Neural progenitor cell (in vitro differentiated cells): ENCODE measurements at places on chromosomes 13 and 19.

- DNase-seq, result no peak
- no peaks in the 10 kb centered on the region for H3K4me1 ChIP-seq
- no peak overlapping the region for H3K4me3 ChIP-seq
- H3K36me3 ChIP-seq, result no peaks in the 10 kb centered on the region
These were observed 24.2 kb downstream of the SIAH3 start for GRCh38 chr13:45827318-45827717.

DNA sequence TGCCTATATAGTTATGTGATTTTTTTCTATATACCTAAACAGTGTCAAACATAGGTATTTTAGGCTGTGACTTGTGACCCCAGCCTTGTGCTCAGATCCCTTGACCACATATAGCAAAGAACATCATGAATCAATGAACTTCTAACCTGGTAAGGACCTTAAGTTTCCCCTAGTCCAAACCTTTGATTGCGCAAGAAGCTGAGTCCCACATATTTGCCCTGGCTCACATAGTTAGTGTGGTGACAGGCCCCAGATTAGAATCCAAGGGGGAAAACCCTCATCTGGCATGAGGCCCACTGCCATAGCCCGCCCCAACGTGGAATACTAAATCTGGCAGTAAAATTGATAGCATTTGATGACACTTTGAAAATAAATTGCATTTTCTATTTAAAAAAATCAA is 171.8 kb downstream of the MZT1 start:
- H3K27ac ChIP-seq, result no peak overlapping the region
- H3K4me3 ChIP-seq, result no peak overlapping the region
- H3K36me3 ChIP-seq, result no peaks in the 10 kb centered on the region

GRCh38 chr19:33175156-33175782 is 18.9 kb upstream of the LRP3 start:
- peak overlapping the region; percentile 76 for H3K4me3 ChIP-seq
- no peak overlapping the region for H3K27ac ChIP-seq
- peaks cover 14% of the 10 kb centered on the region for H3K4me1 ChIP-seq
- DNase-seq, result no peak

GRCh38 chr13:97194479-97194878 is 27.7 kb upstream of the MBNL2 start:
- no peaks in the 10 kb centered on the region for H3K4me1 ChIP-seq
- DNase-seq, result no peak
- H3K4me3 ChIP-seq, result no peak overlapping the region
- H3K36me3 ChIP-seq, result no peaks in the 10 kb centered on the region
- no peaks in the 10 kb centered on the region for H3K27me3 ChIP-seq
- H3K27ac ChIP-seq, result no peak overlapping the region

DNA sequence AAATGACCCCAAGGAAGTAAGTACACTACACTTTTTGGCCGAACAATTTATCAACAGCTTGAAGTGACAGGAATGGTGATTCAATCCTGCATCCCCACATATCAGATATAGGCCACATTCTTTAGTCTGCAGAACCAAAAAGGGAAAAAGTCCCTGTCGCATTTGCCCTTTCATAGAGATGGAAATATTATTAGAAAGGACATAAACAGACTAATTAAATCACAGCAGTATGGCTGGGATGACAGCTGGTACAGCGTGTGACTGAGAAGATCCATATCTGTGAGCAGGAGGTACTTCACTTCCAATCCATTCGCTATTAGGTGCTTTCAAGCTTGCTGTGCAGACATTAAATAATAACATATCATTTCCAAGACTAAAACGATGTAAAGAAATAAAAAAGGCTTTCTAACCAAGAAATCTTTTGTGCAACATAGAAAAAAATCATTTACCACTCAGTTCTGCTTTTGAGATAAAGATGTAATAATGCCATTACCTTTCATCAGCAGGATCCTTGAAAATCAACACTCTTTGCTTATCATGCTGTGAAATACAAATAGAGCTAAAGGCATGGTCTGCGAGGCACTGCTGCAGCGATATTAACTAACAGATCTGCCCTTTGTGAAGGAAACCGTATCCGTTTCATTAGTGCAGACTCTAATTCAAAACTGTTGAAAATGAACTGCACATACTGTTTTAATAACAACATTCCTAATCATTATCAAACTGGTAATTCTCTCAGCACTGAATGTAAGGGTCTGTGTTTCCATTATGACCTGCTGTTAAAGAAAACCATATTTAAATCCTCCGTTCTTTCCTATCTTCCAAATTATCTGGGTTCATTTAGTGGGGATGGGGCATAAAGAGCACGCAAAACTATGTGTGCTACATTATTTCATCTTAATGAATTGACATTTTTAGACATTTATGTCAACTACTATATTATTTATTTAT is 245.6 kb downstream of the DACH1 start:
- H3K27ac ChIP-seq, result peak overlapping the region; percentile 61

DNA sequence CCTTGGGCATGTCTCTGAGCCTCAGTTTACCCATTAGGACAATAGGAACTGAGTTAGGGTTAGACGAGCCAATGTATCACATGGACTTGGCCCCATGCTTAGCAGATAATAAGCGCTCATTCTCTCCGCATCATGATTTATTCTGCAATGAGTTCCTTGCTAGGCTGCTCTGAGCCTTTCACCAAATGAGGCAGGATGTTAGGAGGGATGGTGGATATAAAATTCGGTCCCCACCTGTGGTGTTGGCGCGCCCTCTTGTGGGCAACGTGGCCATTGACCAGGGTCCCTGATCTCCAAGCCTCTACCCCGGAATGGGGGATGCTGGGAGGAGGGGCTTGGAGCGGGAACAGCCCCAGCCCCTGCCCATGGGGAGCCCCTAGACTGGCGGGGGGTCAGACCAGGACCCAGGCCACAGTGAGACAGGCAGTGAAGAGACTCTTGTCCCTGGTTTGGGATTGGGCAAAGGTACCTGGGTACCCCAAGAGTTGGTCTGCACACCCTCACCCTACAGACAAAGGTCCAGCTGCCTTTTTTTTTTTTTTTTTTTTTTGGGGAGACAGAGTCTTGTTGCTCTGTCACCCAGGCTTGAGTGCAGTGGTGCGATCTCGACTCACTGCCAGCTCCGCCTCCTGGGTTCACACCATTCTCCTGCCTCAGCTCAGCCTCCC is 43.9 kb downstream of the CERS4 start:
- no peak overlapping the region for H3K4me3 ChIP-seq
- DNase-seq, result peak; percentile 92
- H3K4me1 ChIP-seq, result no peaks in the 10 kb centered on the region
- no peaks in the 10 kb centered on the region for H3K36me3 ChIP-seq

DNA sequence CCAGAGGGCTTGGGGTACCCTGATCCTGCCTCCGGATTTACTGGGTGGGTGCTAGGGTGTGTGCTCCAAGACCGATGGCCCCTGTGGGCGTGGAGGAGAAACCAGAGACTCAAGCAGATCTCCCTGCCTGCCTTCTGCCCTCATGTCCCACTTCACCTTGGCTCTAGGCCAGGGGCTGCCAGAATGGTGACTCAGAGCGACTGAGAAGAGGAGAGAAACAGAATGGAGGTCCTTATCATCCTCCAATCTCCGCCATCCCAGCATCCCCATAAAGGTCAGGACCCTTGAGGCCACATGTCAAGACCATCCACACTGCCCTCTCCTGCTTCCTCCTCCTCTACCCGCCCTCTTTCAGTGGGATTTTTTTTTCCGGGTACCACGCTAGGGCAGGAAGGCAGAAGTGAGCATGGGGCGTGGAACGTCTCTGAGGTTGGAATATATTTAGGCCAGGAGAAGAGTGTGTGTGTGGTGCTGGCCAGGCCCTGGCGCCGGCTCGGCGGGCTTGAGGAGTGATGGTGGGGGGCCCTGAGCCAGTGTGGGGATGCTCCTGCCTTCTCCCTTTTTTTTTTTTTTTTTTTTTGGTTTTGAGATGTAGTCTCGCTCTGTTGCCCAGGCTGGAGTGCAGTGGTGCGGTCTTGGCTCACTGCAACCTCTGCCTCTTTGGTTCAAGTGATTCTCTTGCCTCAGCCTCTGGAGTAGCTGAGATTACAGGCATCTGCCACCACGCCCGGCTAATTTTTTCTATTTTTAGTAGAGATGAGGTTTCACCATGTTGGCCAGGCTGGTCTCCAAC is 22.3 kb downstream of the IER2 start:
- no peak overlapping the region for H3K27ac ChIP-seq
- no peak for DNase-seq
- no peak overlapping the region for H3K4me3 ChIP-seq
- no peaks in the 10 kb centered on the region for H3K27me3 ChIP-seq

- H3K4me1 ChIP-seq, result peaks cover 11% of the 10 kb centered on the region
- DNase-seq, result peak; percentile 96
- H3K4me3 ChIP-seq, result peak within 1 kb of the TSS; percentile 82
- no peak within 1 kb of the TSS for H3K27ac ChIP-seq
- H3K36me3 ChIP-seq, result no peaks in the 10 kb centered on the region
These were observed at the start of gene TMEM147 for GRCh38 chr19:35545001-35545854. Gene TMEM147 (plus strand): TSS chr19:35545626. CDS start chr19:35545740, 114 bp downstream.

DNA sequence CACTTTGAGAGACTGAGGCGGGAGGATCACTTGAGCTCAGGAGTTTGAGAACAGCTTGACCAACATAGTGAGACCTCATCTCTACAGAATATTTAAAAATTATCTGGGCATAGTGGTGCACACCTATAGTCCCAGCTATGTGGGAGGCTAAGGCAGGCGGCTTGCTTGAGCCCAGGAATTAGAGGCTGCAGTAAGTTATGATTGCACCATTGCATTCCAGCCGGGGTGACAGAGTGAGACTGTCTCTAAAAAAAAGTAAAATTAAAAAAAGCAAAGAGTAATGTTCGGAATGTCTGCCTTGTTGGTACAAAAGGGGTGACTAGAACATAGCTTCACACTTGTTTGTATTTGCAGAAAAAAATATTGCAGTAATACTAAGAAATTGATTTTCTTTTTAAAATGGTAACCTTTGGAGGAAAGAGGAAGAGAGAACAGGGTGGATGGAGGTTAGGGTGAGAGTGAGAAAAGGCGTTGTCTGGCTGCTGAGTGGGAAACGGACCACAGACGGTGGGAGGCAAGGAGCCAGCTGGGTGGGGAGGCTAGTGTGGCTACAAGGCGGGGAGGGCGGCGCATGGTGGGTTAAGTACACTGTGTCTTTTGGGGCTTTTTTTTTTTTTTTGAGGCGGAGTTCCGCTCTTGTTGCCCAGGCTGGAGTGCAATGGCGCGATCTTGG is 10.2 kb downstream of the PPP1R14A start:
- H3K36me3 ChIP-seq, result no peaks in the 10 kb centered on the region
- peaks cover 18% of the 10 kb centered on the region for H3K27me3 ChIP-seq
- no peak overlapping the region for H3K4me3 ChIP-seq
- H3K4me1 ChIP-seq, result peaks cover 2% of the 10 kb centered on the region

GRCh38 chr19:39077323-39077722 is 6.8 kb upstream of the ACP7 start:
- peaks cover 33% of the 10 kb centered on the region for H3K27me3 ChIP-seq
- no peak overlapping the region for H3K4me3 ChIP-seq
- H3K4me1 ChIP-seq, result no peaks in the 10 kb centered on the region
- H3K27ac ChIP-seq, result no peak overlapping the region
- no peaks in the 10 kb centered on the region for H3K36me3 ChIP-seq

DNA sequence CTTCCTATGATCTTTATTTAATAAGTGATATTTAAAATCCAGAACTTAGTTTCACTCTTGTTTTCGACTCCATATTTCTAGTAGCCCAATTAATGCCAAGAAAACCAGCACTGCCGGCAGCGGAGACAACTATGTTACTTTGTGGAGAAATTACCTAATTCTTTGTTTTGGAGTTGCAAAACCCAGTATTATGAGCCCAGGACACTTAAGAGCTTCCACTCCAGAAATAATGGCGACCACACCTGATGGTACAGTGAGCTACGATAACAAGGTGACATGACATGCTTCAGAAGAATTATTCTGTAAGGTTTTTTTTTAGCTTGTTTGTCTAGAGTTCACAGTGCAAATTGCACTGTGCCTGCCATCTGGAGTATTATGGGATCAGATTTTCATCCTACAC is 136.4 kb downstream of the ZAR1L start:
- H3K27me3 ChIP-seq, result no peaks in the 10 kb centered on the region
- no peaks in the 10 kb centered on the region for H3K36me3 ChIP-seq
- no peak overlapping the region for H3K4me3 ChIP-seq
- no peaks in the 10 kb centered on the region for H3K4me1 ChIP-seq

GRCh38 chr19:40718774-40719391 is 2.0 kb downstream of the ITPKC start:
- H3K27me3 ChIP-seq, result no peaks in the 10 kb centered on the region
- peak overlapping the region; percentile 65 for H3K4me3 ChIP-seq
- H3K27ac ChIP-seq, result no peak overlapping the region
- H3K36me3 ChIP-seq, result no peaks in the 10 kb centered on the region

GRCh38 chr13:33761740-33762139 is 56.2 kb upstream of the RFC3 start:
- peak; percentile 26 for DNase-seq
- H3K27me3 ChIP-seq, result no peaks in the 10 kb centered on the region
- no peak overlapping the region for H3K27ac ChIP-seq
- no peak overlapping the region for H3K4me3 ChIP-seq

- no peaks in the 10 kb centered on the region for H3K36me3 ChIP-seq
- H3K27ac ChIP-seq, result no peak overlapping the region
- H3K4me3 ChIP-seq, result no peak overlapping the region
- H3K27me3 ChIP-seq, result no peaks in the 10 kb centered on the region
- DNase-seq, result no peak
These were observed 1456.1 kb upstream of the MIR17HG start for GRCh38 chr13:89891416-89891815.

DNA sequence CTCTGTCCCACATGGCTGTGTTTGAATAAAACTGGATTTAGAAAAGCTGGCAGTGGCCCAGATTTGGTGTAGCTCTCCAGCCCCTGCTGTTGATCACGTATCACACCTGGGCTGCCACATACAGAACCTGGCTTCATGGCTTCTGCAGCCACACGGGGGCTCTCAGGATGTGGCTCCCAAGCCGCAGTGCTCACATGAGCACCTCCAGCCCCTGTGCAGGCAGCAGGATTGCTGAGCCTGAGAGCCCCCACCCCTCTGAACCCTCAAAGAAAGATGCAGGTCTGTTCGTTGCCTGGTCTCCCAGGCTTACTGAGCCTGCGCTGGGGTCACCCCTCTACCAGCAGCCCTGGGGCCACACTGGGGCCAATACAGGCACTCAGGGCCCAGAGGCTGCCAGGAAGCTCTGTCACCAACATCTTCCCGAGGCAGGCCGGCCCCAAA is 2.7 kb downstream of the PLEKHF1 start:
- H3K27me3 ChIP-seq, result peaks cover 54% of the 10 kb centered on the region
- DNase-seq, result no peak
- H3K4me3 ChIP-seq, result no peak overlapping the region
- peaks cover 13% of the 10 kb centered on the region for H3K4me1 ChIP-seq
- H3K36me3 ChIP-seq, result no peaks in the 10 kb centered on the region
- no peak overlapping the region for H3K27ac ChIP-seq

- H3K4me3 ChIP-seq, result no peak overlapping the region
- no peak for DNase-seq
- H3K27me3 ChIP-seq, result no peaks in the 10 kb centered on the region
- no peak overlapping the region for H3K27ac ChIP-seq
These were observed 5.6 kb downstream of the UHRF1 start for GRCh38 chr19:4914736-4915501.

- H3K27me3 ChIP-seq, result no peaks in the 10 kb centered on the region
- DNase-seq, result no peak
- H3K27ac ChIP-seq, result no peak overlapping the region
These were observed 6.7 kb downstream of the ZNF525 start for GRCh38 chr19:53372196-53372595.

GRCh38 chr13:28463481-28463880 is 31.4 kb downstream of the FLT1 start:
- H3K36me3 ChIP-seq, result no peaks in the 10 kb centered on the region
- H3K27me3 ChIP-seq, result no peaks in the 10 kb centered on the region
- H3K4me1 ChIP-seq, result no peaks in the 10 kb centered on the region
- H3K4me3 ChIP-seq, result no peak overlapping the region
- no peak for DNase-seq
